ENCODE measurements at places on chromosomes 2 and 18. TPM values are rescaled to one million over a fixed set of nuclear protein-coding genes. Genes with fewer than 3 reads are reported as not detected.

DNA sequence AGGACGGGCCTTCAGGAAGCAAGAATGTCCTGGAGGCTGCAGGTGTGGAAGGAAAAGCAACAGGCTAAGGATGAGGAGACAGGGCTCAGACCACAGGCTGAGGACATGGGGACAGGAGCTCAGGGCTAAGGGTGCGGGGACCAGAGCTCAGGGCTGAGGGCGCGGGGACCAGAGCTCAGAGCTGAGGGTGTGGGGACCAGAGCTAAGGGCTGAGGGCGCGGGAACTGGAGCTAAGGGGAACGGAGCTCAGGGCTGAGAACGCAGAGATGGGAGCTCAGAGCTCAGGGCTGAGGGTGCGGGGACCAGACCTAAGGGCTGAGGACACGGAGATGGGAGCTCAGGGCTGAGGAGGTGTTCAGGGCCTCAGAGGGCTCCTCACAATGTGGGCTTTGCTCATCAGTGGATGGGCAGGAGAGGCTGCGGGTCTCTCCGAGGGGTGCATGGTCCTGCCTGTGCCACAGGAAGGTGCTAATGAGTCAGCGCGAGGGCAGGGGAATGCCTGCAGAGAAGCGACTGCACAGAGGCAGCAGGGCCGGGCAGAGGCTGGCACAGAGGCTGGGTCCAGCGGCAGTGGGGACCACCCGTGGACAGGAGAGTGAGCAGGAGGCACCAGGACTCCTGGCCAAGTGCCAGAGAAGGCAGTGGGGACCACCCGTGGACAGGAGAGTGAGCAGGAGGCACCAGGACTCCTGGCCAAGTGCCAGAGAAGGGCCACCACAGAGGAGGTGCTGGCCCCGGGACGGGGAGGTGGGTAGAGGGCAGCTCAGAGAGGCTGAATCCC, 271.7 kb downstream of the TWIST2 start:
- peaks cover 35% of the 10 kb centered on the region for H3K4me1 ChIP-seq
- no peak overlapping the region for H3K4me3 ChIP-seq
- H3K27me3 ChIP-seq = no peaks in the 10 kb centered on the region
- H3K27ac ChIP-seq = no peak overlapping the region
- H3K36me3 ChIP-seq = peaks cover 21% of the 10 kb centered on the region

DNA sequence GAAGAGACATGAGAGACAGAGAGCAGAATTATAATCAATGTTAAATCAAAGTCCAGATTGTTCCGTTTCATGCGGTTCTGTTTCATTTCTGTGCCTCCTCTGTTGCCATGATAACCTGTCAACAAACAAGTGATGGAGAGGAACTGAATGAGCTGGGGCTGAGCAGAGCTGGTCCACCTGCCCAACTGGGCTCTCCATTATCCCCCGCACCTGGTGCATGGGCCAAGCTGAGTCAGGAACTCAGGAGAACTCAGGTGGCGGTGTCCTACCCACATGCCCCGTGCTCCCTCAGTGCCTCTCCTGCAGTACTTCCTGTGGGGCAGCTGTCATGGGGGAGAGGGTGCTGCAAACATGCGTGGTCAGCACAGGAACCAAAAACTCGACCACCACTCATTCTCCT, 178.8 kb downstream of the TTC32 start:
- DNase-seq = no peak
- H3K27ac ChIP-seq = no peak overlapping the region
- no peaks in the 10 kb centered on the region for H3K27me3 ChIP-seq
- peaks cover 13% of the 10 kb centered on the region for H3K4me1 ChIP-seq

- H3K27me3 ChIP-seq = no peaks in the 10 kb centered on the region
- H3K27ac ChIP-seq = peak overlapping the region; percentile 0
- H3K36me3 ChIP-seq = no peaks in the 10 kb centered on the region
Measured at GRCh38 chr2:64839844-64840243, 149.4 kb upstream of the SLC1A4 start.

The TMEM131 gene
- total RNA-seq = 34.1 TPM

DNA sequence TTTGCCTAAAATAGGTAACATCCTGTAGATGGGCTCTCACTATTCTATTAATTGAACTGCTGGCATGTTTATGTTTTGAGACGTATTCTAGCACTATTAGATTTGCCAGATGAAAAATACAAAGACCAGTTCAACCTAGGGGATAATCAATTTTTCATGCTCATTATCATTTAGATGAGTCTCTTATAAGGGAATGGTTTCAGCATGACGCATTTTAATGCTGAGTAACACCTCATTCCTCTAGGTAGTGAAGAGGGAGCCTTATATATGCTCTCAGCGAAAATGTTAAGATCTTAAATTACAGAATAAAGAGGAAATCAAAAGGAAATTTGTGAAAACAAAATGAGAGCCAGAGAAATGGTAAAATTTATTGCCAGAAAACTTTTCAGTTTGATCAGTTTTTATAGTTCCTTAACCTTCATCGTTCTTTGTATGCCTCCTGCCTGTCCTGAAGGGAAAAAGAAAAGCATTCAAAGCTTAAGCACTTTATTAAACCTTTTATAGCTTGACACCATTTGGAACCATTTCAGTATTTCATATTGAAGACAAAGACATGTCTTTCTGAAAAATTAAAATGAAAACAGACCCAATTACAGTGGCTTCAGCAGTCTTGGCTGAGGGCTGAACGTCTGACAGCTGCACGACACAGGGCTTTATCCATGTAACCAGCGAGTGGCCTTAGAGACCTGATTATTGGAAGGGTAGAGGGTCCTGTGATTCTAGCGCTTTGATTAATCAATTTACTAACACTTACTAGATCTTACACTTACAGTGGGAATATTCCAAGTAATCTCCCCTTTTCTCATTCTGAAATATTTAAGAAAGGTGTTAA, 112.8 kb downstream of the ADCYAP1 start:
- H3K36me3 ChIP-seq = no peaks in the 10 kb centered on the region
- H3K27ac ChIP-seq = no peak overlapping the region
- H3K4me3 ChIP-seq = no peak overlapping the region

- DNase-seq = no peak
- no peak overlapping the region for H3K4me3 ChIP-seq
- H3K27me3 ChIP-seq = no peaks in the 10 kb centered on the region
- no peaks in the 10 kb centered on the region for H3K36me3 ChIP-seq
- no peaks in the 10 kb centered on the region for H3K4me1 ChIP-seq
- H3K27ac ChIP-seq = no peak overlapping the region
Measured at GRCh38 chr2:64661741-64662169, 8.0 kb upstream of the SERTAD2 start.

DNA sequence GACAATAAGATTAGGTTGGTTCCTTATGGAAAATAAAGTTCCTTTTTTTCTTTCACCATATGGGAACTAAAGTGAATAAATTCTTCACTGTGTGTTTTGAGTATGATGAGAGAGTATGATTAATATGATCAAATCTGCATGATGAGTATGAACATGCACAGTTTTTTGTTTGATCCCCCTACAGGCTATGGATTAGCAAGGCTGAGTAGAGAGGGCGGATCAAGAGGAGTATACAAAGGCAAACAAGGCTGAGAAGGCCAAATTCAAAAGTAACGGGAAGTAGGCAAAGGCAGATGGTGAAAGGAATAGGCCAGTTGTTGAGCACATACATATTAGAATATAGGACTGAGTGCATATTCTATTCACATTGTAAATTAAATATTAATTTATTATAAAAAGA, 508.2 kb downstream of the LRRTM4 start:
- no peaks in the 10 kb centered on the region for H3K36me3 ChIP-seq
- no peak overlapping the region for H3K4me3 ChIP-seq
- DNase-seq = no peak

- H3K4me3 ChIP-seq = no peak overlapping the region
- DNase-seq = no peak
- H3K4me1 ChIP-seq = no peaks in the 10 kb centered on the region
- no peaks in the 10 kb centered on the region for H3K27me3 ChIP-seq
- H3K27ac ChIP-seq = no peak overlapping the region
Measured at GRCh38 chr2:156182132-156182531, 150.4 kb downstream of the NR4A2 start.

- H3K4me3 ChIP-seq = no peak overlapping the region
- H3K27me3 ChIP-seq = no peaks in the 10 kb centered on the region
- H3K4me1 ChIP-seq = peaks cover under 1% of the 10 kb centered on the region
- no peak overlapping the region for H3K27ac ChIP-seq
Measured at GRCh38 chr2:222760301-222760897, 88.9 kb downstream of the MOGAT1 start.

DNA sequence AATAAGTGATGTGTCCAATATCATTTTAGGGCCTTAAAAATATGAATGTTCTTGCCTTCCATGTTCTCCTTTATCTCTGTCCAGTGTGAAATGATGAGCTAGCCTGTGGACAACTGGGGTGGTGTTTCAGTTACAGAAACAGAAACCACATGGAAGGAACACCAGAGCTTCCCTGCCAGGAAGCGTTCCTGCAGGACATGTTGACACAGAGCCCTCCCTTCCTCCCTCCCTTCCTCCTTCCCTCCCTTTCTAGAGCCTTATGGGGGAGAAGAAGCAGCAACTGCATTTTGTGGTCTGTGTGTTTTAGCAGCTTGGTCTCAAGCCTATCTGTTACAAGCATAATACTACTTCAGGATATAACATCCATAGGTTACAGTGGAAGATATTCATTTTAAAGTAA, 539.7 kb upstream of the NETO1 start:
- no peak overlapping the region for H3K4me3 ChIP-seq
- no peaks in the 10 kb centered on the region for H3K27me3 ChIP-seq
- no peak overlapping the region for H3K27ac ChIP-seq
- DNase-seq = no peak
- no peaks in the 10 kb centered on the region for H3K36me3 ChIP-seq

GRCh38 chr2:135960656-135961551, 24.5 kb downstream of the DARS1 start:
- no peak overlapping the region for H3K27ac ChIP-seq
- DNase-seq = no peak
- H3K36me3 ChIP-seq = no peaks in the 10 kb centered on the region
- H3K27me3 ChIP-seq = no peaks in the 10 kb centered on the region
- peaks cover 34% of the 10 kb centered on the region for H3K4me1 ChIP-seq

DNA sequence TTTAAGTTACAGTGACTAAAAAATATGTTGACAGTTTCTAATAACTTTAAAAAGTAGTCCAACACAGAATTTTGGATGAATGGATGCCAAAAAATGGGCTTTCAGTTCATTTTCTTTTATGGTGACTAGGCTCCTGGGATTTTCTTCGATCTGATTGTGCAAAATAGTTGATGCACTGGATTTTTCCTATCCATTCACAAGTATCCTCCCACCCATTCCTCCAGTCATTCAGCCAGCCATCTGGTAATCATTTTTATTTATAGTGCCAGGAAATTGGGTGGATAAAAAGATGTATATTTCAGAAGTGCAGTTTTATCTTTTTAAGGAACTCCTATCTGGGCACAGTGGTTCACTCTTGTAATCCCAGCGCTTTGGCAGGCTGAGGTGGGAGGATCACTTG, 175.1 kb downstream of the PTPRM start:
- no peak overlapping the region for H3K27ac ChIP-seq
- no peaks in the 10 kb centered on the region for H3K27me3 ChIP-seq
- DNase-seq = no peak
- no peaks in the 10 kb centered on the region for H3K36me3 ChIP-seq

- no peaks in the 10 kb centered on the region for H3K27me3 ChIP-seq
- DNase-seq = no peak
- H3K36me3 ChIP-seq = no peaks in the 10 kb centered on the region
- H3K27ac ChIP-seq = peak overlapping the region; percentile 69
- H3K4me1 ChIP-seq = peaks cover 10% of the 10 kb centered on the region
- H3K4me3 ChIP-seq = peak overlapping the region; percentile 73
Measured at GRCh38 chr2:199851501-199851810, 464 bp upstream of the FTCDNL1 start.

- H3K27me3 ChIP-seq = no peaks in the 10 kb centered on the region
- peaks cover 41% of the 10 kb centered on the region for H3K36me3 ChIP-seq
- H3K27ac ChIP-seq = no peak overlapping the region
Measured at GRCh38 chr2:207103132-207103531, 62.6 kb downstream of the KLF7 start.

The BOK gene
- 55.8 TPM for total RNA-seq

The CDH7 gene
- total RNA-seq = not detected

- H3K36me3 ChIP-seq = no peaks in the 10 kb centered on the region
- no peak for DNase-seq
- peaks cover 93% of the 10 kb centered on the region for H3K4me1 ChIP-seq
- H3K4me3 ChIP-seq = no peak overlapping the region
Measured at GRCh38 chr2:9235147-9236044, 28.8 kb downstream of the ASAP2 start.

GRCh38 chr2:162928356-162928755, 89.8 kb upstream of the KCNH7 start:
- no peaks in the 10 kb centered on the region for H3K36me3 ChIP-seq
- no peak for DNase-seq
- H3K4me3 ChIP-seq = no peak overlapping the region
- no peaks in the 10 kb centered on the region for H3K27me3 ChIP-seq

The POTEC gene
- total RNA-seq = not detected

- H3K27me3 ChIP-seq = no peaks in the 10 kb centered on the region
- H3K4me3 ChIP-seq = no peak overlapping the region
- no peak overlapping the region for H3K27ac ChIP-seq
Measured at GRCh38 chr2:211748339-211748738, 790.3 kb downstream of the ERBB4 start.

GRCh38 chr2:66192888-66193287, 242.0 kb upstream of the MEIS1 start:
- H3K27me3 ChIP-seq = no peaks in the 10 kb centered on the region
- H3K4me3 ChIP-seq = no peak overlapping the region
- no peaks in the 10 kb centered on the region for H3K36me3 ChIP-seq
- no peaks in the 10 kb centered on the region for H3K4me1 ChIP-seq
- no peak overlapping the region for H3K27ac ChIP-seq

The TNFRSF11A gene
- 3.9 TPM for total RNA-seq

DNA sequence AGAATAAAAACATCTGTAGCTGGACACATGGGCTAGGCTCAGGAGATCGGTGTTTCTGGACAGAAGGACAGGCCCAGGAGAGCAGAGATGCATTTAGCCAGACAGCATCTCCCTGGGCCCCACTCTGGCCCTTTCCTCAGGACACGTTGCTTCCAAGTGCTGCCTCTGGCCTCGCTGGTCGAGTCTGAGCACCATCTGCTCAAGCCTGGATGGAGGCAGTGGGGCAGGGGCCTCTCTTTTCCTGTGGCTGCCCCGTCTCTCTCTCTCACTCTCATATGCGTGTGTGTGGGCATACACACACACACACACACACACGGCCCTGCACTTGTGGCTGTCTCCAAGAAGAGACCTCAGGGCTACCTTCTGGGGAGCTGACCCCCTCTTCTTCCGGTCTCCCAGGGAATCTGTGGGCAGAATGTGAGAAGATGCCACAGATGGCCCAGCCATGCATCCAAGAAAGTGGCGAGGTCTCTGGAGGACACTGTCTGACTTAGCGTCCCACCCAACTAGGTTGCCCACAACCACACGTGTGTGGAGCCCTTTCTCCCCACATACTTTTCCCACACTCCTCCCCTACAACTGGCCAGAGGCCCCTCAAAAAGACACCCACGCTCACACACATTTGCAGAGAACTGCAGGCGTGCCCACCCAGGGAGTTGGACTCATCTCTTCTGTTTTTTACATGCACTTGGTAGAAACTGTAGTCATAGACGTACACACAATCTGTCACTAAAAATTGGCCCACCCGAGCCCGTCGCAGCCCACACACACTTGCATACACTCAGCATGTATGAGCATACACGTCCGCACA, 19.9 kb downstream of the CELF4 start:
- H3K36me3 ChIP-seq = no peaks in the 10 kb centered on the region
- H3K27ac ChIP-seq = no peak overlapping the region
- H3K4me1 ChIP-seq = no peaks in the 10 kb centered on the region
- H3K4me3 ChIP-seq = no peak overlapping the region
- DNase-seq = no peak
